Cerebellar nuclear complex (tissue), 1 donor: ENCODE measurements at places on chromosomes 7 and 10.

- DNase-seq = no peak
These were observed 48.7 kb upstream of the AGMO start for GRCh38 chr7:15610503-15610902.

DNA sequence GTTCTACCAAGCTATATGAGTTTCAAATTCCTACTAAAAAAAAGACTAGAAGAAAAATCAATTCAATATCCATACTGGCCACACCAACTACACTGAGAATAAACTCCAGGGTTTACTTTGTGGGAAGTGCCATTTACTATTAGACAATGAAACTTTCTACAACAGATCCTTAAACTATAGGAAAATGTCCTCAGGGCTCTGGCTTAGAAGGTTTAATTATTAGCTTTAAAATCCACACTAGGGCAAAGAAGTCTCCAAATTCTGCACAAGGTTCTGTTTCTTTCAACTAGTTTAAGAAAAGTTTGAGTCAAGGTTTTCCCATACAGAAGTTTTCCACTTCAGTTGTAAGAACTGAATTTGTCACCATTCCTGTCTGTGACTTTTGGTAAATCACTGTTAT is 231.7 kb upstream of the CCDC6 start:
- no peak for DNase-seq

- no peak for DNase-seq
These were observed 22.0 kb upstream of the SLF2 start for GRCh38 chr10:100890673-100891317.

DNA sequence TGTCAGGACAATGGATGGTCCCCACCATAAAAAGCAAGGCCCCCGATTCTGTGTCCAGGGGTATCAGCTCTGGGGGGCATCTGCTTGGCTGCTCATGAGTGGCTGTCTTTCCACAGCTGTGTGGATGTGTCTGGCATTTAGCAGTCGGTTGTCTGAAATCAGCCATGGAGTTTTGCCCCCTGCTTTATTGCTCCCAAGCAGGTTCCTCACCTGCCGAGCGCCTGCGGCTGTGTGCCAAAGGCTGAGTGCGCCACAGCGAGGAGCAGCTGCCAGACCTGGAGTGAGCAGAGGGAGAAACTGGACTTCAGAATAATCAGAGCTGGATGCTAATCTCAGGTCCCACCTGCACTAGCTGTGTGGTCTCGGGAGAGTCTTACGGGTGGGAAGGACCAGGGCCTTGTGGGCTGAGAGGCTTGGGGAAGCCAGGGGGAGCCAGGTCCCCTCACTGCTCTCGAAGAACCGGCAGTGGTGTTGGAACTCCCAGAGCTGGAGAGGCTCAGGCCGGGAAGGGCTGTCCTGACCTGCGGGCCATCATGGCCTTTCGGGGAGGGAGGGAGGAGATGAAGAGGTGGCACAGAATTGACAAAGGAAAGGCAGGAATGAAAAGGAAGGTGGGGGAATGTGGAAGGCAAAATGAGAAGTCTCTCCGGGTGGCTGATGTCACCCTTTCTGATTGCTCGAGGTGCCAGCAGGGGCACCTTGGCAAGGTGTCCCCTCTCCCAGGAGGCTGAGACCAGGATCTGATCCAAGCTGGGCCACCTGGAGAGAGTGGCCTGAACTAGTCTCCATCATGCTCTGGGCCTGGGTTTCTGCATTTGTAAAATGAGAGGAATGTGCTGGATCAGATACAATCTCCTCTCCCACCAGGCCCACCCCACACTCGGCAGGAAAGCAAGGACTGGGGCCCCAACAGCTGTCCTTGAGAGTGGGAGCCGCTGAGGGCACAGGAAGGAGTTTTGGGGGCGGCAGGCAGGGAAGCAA is 30.2 kb upstream of the LEP start:
- no peak for DNase-seq

- no peak for DNase-seq
These were observed 14.7 kb upstream of the TIAL1 start for GRCh38 chr10:119611433-119611832.

- DNase-seq = no peak
These were observed 6.0 kb downstream of the FAM3C start for GRCh38 chr7:121390109-121390508.

DNA sequence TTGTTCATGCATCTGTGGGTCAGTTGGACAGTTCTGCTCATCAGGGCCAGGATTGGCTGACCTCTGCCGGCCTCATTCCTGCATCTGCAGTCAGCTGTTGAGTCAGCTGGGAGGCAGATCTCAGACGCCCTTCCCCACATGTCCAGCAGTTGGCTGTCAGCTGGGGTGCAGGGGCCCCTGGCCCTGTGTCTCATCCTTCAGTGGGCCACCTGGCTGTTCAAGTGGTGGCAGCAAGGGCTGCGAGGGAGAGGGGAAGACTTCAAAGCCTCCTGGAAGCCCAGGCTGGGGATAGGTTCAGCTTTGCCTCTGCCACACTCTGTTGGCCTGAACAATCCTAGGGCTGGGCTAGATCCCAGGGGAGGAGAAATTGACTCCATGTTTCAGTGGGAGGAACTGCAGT is 33.2 kb downstream of the TACR2 start:
- no peak for DNase-seq

DNA sequence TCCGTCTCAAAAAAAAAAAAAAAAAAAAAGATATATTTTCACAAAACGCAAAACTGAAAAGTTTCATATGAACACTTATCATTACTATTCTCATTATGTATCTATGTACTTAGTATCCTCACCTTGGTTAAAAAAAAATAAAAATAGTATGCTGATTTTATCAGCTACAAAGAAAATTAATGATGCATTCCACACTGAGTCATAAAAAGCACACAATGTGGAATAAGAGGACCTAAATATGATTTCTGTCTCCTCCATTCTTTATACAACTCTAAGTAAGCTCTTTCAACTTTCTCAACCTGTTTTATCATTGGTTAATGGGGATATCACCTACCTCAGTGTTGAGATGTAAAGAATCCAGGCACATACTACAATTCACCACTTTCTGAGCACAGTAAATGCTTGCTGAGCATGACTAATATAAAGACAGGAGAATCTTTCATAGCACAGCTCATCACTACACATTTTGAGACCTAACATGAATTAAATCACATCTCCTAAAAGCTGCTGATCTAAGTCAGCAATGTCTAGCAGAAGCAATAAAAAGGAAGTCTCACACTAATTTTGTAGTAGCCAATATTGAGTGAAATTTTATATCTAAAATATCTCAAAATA is 2.7 kb downstream of the SNX13 start:
- DNase-seq = no peak

- no peak for DNase-seq
These were observed 137.9 kb upstream of the LSM8 start for GRCh38 chr7:118046086-118046485.

- DNase-seq = peak; percentile 74
These were observed 31.8 kb downstream of the GSTO2 start for GRCh38 chr10:104300736-104301292.

GRCh38 chr10:83122336-83122735 is 1017.0 kb upstream of the GHITM start:
- DNase-seq = no peak

DNA sequence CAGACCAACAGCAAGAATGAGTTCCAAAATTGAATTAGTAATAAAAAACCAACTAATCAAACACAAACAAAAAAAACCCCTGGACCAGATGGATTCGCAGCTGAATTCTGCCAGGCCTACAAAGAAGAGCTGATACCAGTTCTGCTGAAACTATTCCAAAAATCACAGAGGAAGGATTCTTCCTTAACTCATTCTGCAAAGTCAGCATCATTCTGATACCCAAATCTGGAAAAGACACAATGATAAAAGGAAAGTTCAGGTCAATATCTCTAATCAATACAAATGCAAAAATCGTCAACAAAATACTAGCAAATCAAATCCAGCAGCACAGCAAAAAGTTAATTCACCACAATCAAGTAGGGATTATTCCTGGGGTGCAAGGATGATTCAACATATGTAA is 6.1 kb upstream of the ABCA13 start:
- DNase-seq = no peak

DNA sequence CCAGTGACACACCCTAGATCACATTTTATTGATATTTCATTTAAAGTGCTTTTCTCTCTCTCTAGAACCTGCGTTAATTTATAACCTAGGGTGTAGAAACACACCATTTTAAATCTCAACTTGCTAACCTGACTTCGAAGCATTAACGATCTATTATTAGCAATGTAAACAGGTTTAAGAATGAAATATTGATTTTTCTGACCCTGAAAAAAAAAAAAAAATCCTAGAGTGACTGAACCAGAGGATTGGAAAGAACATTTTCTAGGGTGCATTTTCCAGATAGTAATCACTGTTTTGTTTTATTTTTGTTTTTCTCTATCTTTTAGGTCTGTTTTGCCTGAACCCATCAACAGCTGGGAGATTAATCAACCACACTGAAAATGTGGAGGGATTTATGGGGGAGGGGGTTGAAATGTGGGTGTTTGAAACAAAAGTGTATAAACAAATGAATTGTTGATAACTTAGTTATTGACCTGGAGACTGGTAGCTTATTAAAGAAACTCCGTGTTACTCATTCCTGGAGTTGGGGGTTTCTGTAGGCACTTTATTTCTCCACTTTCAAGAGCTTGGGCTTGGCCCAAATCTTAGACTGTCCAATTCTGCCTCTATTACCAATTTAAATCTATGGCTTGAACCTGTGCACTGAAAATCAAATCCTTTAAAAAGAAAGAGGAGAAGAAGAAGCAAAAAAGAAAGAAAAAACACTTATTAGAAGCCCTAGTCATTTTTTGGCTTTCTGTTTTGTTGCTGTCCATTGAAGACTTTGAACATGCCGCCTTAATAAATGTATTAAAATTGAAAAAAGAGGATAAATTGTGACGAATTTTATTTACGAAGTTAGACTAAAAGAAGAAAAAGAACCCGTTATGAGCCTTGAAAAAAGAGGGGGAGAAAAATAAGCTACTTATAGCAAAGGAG is 2.8 kb downstream of the HOXA2 start:
- DNase-seq = no peak

DNA sequence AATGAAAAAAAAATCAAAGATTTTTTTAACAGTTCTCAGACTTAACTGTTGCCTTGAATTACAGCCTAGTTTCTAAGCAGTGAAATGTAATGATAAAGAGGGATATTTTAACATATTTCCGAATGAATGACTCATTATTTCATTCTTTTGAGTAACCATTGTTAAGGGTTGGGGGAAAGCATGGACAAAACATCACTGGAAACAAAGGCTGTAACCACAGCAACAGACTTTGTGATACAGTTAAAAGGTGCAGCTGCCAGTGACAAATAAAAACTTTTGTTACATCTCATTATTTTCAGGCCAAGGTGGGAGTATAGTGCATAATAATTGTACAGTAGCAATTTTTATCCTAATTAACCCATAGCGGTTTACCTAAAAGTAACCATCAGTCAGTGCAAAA is 172.6 kb downstream of the LRRTM3 start:
- no peak for DNase-seq

DNA sequence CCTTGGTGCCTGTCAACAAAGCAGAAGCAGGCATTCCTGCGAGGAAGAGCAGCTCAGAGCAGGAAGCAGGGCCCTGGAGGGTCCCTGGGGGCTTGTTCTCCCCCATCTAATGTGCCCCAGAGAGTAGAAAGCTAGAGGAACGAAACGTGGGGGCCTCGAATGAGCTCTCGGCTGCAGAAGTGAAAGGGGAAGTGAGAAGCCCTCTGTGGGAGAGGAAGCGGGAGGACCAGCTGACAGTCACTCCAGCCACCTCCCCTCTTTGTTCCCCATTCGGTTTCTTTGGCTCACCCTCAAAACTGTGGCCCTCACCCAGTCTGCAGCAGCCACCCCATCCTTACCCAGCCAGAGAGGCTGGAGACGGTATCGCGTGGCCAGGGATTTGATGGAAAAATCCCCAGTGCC is 25.0 kb downstream of the C10orf105 start:
- no peak for DNase-seq
